Spinal cord (tissue), 10 donors: ENCODE measurements at places on chromosomes 1 and 21.

GRCh38 chr1:119879510-119880434 lies 16.5 kb downstream of the ADAM30 start:
- DNase-seq: no peak

DNA sequence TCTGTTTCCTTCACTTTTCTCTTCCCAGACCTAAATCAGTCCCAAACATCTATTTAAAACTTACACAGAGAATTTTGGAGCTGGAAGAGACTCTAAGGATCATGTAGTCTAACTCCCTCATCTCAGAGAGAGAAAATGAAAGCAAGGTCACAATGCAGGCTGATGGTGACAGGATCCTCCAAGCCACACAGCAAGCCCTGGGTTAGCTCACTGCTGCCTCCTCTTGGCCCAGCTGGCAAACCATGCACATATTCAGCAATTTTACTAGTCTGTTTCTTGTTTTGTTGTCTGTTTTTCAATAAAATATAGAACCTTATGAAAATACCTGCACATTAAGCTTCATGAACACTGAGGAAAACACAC lies 27.7 kb upstream of the LY9 start:
- DNase-seq: no peak

DNA sequence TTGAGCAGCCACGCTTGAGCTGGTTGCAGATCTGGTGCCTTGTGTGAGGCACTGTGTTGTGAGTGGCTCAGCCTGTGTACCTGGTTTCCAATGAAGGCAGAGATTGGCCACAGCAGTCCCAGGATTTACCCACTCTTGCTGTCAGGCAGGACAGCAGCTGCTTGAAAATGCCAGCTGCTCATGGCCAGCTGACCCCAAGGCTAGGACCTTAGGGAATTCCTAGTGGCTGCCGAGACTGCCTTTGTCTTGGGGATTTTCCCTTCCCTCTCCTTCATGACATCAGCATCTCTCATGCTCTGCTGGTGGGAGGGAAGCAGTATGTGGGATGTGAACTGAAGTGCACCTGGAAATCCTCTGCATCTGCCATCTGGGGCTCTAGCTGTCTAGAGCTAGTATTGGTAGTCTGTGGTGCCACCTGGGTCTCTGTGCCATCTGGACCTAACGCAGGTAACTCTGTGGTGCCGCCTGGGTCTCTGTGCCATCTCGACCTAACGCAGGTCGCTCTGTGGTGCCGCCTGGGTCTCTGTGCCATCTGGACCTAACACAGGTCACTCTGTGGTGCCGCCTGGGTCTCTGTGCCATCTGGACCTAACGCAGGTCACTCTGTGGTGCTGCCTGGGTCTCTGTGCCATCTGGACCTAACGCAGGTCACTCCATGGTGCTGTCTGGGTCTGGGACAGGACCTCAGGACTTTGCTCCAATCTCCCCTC lies 3.8 kb upstream of the LRRC47 start:
- DNase-seq: no peak

GRCh38 chr21:34670220-34670961 lies 1.6 kb downstream of the CLIC6 start:
- DNase-seq: no peak

DNA sequence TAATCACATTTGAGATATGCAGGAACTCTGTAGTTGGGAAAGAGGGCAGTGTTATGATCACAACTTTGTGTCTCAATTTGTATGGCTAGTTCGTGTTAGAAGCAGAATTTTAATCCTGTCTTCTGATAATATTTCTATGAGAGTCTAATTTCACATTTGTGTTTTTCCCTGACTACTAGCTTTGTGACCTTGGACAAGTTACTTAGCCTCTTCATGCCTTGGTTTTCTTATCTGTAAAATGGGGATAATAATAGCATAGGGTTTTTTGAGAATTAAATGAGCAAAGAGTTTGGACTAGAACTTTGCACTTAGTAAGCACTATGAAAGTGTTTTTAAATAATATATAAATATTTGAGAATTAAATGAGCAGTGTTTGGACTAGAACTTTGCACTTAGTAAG lies 24.9 kb upstream of the SCAF4 start:
- no peak for DNase-seq

GRCh38 chr1:200353232-200353631 lies 56.6 kb downstream of the ZNF281 start:
- no peak for DNase-seq

GRCh38 chr1:199978408-199978940 lies 49.0 kb upstream of the NR5A2 start:
- DNase-seq: no peak

DNA sequence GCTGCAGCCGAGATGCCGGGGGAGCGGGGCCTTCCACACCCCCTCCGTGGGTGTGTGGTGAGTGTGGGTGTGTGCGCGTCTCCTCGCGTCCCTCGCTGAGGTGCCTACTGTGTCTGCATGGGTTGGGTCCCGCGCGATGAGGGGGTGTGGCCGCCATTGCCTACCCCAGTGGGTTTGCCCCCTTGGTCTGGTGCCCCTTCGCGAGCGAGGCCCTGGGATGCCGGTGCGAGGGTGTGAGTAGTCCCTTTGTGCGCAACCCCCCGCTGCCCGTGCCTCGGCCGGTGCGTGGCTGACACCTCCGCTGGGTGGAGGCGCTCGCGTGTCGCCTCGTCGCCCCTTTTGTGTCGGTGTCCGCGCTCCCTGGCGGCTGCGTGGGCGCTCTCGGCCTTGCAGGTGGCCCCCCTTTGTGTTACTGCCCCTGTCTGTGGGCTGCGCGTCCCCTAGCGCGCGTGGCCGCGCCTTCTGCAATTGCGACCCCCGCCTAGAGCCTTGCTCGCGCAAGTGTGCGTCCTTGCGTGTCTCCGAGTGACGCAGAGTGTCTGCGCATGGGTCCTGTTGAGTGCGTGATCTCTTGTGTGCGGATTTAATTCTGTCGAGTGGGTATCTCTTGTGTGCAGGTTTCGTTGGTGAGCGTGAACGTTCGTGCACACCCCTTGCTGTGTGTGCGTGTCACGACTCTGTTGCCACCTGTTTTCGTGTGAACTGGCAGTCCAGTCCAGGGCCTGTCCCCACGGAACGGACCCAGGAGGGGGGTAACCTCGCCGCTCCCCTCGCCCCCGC lies 553 bp downstream of the TTC3 start:
- peak; percentile 96 for DNase-seq

GRCh38 chr1:44903011-44903680 lies 60.1 kb upstream of the PTCH2 start:
- peak; percentile 61 for DNase-seq

DNA sequence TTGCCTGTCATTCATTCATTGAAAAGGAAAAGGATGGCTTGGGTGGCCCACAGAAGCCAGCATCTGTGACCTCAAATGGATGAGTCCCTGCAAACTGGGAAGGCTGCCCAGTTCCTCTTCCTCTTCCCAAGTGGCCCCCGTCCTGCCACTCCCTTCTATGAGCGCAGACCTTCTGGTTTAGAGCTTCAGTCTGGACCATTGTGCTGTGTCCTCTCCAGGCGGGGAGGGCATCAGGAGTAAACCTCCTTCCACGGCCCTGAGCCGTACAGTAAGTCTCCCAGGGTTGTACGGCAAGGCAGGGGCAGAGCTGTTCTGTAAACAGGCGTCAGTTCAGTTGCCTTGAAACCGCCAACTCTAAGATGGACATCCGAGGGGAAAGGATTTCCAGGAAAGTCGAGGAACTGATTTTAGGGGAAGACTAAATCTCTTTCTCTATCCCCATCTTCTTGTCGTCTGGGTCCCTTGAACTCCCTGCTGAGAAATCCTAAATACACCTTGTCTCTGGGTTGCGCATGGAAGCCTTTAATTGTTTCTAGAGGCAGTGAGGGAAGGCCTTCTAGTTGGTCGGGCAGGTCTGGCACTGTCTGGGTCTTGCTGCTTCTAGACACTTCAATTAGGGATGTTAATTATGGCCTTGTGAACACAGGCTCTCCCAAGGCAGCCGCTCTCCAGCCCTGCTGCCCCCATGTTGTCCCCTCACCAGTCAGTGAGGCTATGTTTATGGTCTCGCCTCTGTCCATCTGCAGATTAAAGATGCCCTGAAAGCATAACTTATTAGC lies 22.1 kb downstream of the SOX13 start:
- peak; percentile 58 for DNase-seq

DNA sequence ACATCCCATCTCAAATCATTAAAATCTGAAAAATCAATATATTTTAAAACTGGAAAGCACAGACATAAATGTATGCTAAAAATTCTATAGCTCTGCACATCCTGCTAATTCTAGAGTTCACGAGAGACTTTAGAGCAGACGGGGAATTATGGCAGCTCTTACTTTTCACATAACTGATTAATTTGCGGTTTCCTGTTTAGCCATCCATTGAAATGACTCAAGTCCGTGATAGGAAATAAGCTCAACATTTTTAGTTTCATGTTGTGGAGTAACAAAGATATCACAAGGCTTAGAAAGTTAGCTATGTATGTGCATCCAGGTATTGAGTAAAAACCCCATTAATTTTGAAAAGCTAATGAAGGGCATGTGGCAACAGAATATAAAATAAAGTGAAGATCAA lies 123.2 kb downstream of the SMYD2 start:
- no peak for DNase-seq

GRCh38 chr21:46322351-46323226 lies 1.1 kb downstream of the C21orf58 start:
- no peak for DNase-seq

DNA sequence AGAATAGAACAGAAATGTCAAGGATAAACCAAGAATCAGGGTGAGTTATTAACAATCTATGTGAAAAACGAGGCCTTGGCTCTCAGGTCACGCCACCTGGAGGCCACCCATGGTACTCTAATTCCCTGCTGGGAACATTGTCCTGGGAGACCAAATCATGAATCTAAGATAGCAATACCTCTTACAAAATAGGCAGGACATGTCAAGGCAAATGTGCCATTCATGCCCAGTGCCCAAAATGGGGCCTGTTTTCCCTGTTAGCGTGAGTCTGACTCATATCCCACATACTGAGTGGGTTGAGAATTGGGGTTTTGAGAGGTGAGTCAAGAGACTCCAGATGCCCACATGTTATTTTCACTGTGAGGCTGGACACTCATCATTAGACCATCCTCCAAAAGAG lies 380.8 kb downstream of the HHIPL2 start:
- no peak for DNase-seq
